ENCODE measurements at places on chromosomes 2 and 18.

DNA sequence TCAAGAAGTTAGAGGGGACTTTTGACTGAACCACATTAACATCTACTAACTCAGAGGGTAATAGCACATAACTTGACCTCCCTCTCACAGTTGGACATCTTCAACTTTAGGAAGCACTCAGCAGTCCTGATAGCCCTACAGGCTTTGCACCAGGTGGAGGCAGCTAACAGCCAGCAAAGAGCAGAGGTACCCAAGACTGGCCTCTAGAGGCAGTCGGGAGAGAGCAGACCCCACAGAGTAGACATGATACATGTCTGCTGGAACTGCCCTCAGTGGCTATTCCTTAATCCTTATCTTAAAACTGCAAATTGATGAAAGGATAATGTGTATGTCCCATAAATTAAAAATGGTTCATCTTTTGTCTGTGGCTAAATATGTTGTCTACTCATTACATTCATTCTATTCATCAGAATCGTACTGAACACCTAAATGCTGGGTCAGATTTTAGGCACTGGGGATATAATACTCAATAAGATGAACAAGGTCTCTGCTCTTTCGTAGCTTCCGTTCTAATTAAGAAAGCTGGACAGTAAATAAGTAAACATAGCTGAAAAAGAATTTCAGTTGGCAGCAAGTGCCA lies 49.8 kb downstream of the CAB39 start:
- DNase-seq = no peak

- no peak for DNase-seq
Observed at GRCh38 chr2:236264256-236264655, at the start of gene ASB18. Gene ASB18, minus strand, starts transcription at chr2:236264406. Its CDS starts 61 bp downstream, at chr2:236264345.

DNA sequence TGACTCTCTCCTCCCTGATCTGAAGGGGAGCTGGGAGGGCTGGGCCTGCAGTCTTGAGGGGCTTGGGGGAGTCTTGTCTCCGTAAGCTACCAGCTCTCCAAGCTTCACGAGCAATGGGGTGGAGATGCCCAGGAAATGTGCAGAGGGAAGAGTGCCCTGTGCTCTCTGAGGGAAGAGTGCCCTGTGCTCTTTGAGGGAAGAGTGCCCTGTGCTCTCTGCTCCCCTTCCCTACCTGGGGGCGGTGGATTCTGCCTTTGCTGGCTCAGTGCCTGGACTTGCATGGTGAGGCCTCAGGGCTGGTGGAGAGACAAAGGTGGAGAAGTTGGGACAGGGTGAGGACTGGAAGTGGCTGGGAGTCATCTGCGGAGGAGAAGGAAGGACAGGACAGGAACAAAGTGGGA lies 72.7 kb downstream of the TWIST2 start:
- no peak for DNase-seq

DNA sequence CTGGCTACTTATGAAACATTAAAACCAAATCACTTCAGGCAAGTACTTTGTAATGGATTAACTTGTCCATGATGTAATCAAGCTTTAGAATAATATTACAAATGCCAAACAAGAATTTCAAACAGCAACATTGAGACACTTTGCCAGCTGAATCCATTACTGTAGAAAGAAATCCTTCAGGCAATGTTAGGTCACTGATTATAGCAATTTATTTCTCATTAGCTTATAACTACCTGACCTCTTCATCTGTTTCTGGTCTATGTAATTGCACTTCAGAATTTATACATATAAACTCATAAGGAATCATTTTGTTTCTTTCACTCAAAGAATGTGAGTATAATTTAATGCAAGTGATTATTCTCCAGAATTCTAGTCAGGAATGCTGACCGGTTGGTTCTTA lies 692.6 kb upstream of the TMEFF2 start:
- DNase-seq = no peak

DNA sequence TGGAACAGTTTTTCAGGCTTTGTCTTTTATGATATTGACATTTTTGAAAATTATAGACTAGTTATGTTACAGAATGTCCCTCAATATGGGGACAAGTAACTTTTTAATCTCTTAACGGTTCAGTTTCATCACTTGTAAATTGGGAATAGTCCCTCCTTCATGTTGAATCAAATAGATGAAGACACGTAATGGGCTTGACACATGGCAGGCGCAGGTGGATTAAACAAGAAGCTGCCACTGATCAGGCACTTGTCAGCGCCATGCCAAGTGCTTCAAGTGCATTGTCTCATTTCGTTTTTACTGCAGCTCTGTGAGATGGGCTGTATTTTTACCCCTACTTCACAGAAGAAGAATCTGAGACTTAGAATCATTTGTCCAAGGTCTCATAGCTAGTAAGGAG lies 9.5 kb upstream of the SMAD4 start:
- no peak for DNase-seq

GRCh38 chr2:180679693-180680092 lies 300.7 kb upstream of the UBE2E3 start:
- DNase-seq = no peak

DNA sequence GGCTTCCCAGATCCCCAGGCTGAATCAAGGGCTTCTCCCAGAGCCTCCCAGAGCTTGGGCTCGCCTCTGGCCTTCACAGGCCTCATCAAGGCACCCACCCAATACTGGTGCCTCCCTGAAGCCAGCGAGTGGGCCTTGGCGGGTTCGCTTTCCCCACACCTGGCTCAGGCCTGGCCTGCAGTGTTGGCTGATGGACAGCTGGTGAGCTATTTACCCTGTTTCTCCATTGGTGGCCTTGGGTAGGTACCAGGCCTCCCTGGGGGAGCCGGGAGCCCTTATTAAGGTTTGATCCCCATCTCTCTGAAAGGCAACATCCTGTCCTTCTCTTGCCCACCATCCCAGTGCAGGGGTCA lies 18.2 kb upstream of the DUSP2 start:
- DNase-seq = no peak

DNA sequence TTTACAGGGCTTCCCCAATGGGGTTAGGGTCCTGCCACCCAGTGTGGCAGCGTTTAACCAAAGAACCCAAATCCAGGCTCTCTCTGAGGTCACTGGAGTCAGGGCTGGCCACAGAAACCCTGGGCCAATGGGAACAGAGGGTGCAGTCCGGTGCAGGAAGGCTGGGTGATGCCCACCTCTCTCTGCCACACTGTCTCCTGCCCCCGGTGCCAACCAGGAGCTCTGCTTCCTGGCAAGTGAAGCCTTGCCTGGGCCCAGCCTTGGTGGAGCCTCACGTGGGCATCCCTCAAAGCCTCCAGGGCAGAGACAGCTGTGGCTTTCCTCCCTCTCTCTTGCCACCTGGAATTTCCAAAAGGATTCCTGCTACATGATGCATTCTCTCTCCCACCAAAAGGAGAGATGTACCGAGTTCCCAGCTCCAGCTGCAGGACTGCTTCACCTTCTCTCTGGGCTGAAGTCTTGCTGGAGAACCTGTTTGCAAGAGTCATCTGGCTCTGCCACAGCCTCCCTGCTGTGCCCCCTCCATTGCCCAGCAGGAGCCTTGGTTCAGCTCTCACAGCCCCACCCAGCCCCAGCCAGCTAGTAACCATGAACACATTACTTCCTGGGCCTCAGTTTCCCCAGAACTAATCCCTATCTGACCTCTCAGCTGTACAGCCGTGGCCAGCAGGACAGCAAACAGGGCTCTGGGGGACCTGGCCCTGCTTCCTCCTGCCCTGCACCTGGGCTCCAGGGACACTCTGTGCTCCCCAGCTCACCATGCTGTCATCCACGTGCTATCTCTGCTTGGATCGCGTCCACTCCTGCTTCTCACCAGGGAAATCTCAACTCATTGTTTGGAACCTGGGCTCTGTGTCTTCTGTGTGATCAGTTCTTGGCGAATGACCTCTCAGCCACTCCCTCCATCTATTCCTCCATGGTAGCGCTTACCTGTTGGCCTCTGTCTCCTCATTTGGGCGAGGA lies 43.4 kb downstream of the KCNF1 start:
- DNase-seq = no peak

GRCh38 chr2:63651861-63652651 lies 63.3 kb downstream of the MDH1 start:
- no peak for DNase-seq

GRCh38 chr2:176138923-176139660 lies 9.6 kb downstream of the HOXD8 start:
- no peak for DNase-seq

DNA sequence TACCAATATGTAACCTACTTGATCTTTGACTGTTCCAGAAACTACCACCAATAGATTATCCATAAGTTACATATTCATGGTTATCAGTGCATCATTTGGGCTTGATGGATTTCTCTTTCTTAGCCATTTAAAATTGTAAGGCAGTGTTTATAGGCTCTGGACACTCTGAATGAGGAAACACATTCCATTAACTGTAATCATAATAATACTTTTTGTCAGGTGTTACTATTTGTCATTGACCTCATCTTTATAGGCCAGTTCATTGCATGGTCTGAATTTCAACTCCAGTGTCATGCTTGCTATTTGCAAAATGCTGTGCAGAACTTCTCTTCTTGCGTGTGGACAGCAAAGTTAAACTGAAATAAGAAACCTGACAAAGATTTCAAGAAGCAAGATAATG lies 1340.2 kb upstream of the ZEB2 start:
- DNase-seq = no peak

DNA sequence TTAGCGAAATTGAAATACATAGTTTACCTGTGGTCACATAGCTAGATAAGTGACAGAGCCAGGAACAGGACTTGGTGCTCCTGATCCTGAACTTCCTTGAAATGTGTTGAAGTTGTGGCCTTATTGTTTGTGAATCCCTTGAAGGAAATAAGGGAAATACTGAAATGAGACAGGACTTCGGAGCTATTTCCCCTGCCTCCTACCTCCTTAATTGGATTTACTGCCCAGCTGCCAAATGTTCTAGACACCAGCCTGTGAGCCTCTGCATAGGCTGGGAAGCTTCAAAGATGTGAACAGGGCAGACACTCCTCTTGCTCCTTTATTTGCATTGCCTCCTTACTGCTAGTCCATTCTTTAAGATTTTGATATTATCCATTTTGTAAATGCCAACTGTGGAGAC lies 135.2 kb downstream of the PRPF40A start:
- DNase-seq = no peak

DNA sequence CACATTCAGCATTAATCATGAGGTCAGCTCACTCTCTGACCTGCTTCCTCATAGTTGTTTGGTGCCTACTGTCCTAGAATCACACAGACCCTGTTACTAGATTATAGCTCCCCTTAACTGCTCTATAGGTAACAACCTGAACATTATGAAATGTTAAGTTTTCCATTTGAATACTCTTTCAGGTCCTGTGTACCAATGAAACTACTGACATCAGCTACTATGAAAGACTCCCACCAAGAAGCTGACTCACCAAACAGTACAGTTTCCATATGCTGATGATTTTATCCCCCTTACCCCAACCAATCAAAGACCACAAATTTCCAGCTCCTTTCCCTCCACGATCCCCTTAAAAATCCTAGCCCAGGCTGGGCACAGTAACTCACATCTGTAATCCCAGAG lies 56.3 kb downstream of the SRBD1 start:
- peak; percentile 59 for DNase-seq

- DNase-seq = peak; percentile 97
Observed at GRCh38 chr2:183078464-183079138, at the start of gene DUSP19. Gene DUSP19, plus strand, starts transcription at chr2:183078747. Its CDS starts 187 bp downstream, at chr2:183078934.

DNA sequence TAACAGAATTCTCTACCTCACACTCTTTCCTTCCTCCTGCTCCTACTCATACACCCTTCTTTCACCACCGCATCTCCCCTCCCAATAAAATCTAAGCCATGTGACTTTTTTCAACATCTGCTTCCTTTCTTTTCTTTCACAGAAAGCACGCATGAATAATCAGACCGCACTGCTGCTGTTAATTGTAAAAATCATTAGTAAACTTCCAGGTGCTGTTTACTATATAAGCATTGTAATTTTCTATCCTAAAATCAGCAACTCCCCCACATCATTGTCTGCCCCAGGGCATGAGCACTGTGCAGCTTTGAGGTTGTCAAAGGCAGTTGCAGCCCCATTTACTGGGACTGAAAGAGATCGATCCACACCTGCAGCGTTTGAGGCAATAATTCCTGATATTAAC lies 782.6 kb upstream of the ID2 start:
- DNase-seq = no peak

GRCh38 chr2:64535024-64535423 lies 10.9 kb downstream of the AFTPH start:
- no peak for DNase-seq

GRCh38 chr2:10297191-10297830 lies 5.4 kb upstream of the HPCAL1 start:
- no peak for DNase-seq

- DNase-seq = peak; percentile 75
Observed at GRCh38 chr2:98757904-98758421, 27.0 kb upstream of the MGAT4A start.

DNA sequence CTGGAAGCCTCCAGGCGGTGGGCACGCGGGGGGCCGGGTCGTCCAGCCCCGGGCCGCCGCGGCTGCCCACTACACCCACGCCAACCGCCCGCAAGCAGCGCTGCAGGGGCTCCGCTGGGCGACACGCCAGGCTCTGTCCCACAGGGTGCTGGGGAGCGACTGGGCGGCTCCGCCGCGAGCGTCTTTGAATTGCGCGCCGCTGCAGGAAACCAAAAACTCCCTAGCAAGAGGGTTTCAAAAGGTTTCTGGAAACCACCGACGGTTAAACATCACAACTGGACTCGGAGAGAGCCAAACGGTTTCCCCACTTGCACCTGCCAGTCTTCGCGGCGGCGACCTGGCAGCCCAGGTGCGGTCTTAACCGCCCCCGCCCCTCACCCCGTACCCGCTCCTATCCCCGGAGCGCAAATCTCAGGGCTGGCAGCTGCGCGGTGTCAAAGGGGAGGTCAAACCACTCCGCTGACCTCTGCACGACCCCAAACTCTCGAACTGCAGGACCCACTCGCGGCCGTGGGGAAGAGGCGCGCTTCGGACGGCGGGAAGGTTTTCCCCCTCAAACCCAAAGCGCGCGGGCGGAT lies 1.0 kb downstream of the CXCR4 start:
- peak; percentile 83 for DNase-seq

- DNase-seq = peak; percentile 72
Observed at GRCh38 chr2:43210467-43211303, 15.7 kb downstream of the ZFP36L2 start.

DNA sequence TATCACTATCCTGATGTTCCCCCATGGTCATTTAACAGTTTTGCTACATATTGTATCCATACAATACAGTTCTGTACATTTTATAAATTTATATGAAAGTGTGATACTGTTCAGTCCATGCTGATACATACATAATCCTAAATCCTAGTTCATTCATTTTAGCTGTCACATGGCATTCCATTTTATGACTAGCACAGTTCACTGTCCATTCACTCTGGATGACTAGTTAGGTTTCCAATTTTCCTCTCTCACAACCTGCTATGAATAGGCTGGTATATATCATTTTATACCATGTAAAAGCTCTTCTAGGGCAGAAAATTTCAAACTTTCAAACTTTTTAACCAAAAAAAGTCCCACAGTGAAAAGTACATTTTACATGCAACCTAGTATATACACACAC lies 15.2 kb downstream of the SMAD2 start:
- DNase-seq = no peak

- peak; percentile 70 for DNase-seq
Observed at GRCh38 chr2:24164416-24164973, 10.4 kb upstream of the FAM228A start.

GRCh38 chr2:203787979-203788378 lies 79.6 kb upstream of the CTLA4 start:
- no peak for DNase-seq

GRCh38 chr18:46727177-46727576 lies 29.7 kb downstream of the ST8SIA5 start:
- no peak for DNase-seq

All from activated CD8-positive, alpha-beta memory T cell treated with anti-CD3 and anti-CD28 coated beads for 24 hours (primary cell).